ENCODE measurements at places on chromosomes 2 and 18. TPM values are rescaled to one million over a fixed set of nuclear protein-coding genes. Genes with fewer than 3 reads are reported as not detected.

TMEM178A gene
- 14.0 TPM for total RNA-seq

NCKAP1 gene
- 153 TPM for total RNA-seq

CHN1 gene
- 54.0 TPM for total RNA-seq

CYP27A1 gene
- 5.4 TPM for total RNA-seq

SETBP1 gene
- 6.5 TPM for total RNA-seq

TSGA10 gene
- total RNA-seq = 7.4 TPM

UGT1A4 gene
- not detected for total RNA-seq

FMNL2 gene
- total RNA-seq = 45.1 TPM

COL4A3 gene
- 0.34 TPM for total RNA-seq

COBLL1 gene
- 6.2 TPM for total RNA-seq

DSG1 gene
- not detected for total RNA-seq

BOD1L2 gene
- not detected for total RNA-seq

CD207 gene
- not detected for total RNA-seq

IL1B gene
- total RNA-seq = not detected

GPAT2 gene
- 0.63 TPM for total RNA-seq

FEV gene
- not detected for total RNA-seq

RNF144A gene
- total RNA-seq = 15.1 TPM

ADD2 gene
- total RNA-seq = 170 TPM

CPLX4 gene
- not detected for total RNA-seq

Data from H1 (cell line).